ENCODE measurements at places on chromosomes 13 and 19.
A peak's percentile ranks its signal among the peaks of the same experiment; 100 is the strongest.

- no peak for DNase-seq
These were observed 648.0 kb downstream of the DACH1 start for GRCh38 chr13:71218960-71219359.

DNA sequence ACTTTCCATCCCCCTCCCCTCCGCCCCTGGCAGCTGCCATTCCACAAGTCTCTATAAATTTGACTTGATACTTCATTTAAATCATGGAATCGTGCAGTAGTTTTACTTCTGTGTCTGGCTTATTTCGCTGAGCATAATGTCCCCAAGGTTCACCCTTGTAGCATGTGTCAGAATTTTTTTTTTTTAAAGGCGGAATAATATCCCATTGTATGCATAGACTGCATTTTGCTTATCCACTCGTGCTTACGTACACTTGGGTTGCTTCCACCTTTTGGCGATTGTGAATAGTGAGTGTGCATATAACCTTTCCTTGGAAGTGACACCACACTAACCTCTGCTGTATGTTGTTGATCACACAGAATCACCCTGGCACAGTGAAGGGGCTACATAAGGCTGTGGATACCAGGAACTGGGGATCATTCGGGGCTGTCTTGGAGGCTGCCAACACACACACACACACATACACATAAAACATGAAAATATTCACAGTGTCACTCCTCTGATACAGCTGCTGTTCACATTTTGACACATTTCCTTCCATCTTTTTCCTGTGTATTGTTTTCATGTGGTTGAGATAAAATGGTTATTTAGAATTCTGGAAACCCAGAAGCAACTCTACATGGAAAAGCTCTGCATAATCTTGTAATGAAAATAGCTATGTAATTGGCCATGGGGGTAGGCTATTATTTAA lies 13.3 kb downstream of the ZNF71 start:
- DNase-seq: no peak

- no peak for DNase-seq
These were observed 63.3 kb downstream of the MBNL2 start for GRCh38 chr13:97285221-97285955.

DNA sequence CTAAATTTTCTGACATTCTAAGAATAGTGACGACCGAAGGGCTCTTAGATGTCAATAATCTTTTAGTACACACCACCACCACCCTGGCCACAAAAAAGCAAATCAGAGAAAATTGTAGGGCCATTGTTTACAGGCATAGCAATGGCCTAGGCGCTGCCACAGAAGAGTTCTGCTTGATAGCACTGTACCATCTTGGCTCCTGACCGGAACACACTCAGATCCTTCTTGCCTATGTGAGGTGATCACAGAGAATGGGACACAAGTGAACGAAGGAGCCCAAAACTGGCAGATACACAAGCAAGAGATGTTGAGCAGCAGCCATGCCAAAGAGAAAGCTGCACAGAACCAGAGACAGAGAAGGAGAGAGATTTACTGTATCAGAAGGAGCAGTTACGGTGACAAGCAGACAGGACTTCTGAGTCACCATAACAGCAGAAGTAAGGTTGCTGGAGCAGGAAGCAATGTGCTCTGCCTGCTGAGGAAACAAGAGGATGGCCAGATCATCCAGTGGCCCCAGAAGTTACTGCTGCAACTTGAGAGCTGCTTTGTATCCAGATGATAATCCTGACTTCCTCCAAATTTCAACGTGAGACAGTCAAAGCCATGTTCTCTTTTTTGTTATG lies 105.2 kb downstream of the SLITRK6 start:
- no peak for DNase-seq

DNA sequence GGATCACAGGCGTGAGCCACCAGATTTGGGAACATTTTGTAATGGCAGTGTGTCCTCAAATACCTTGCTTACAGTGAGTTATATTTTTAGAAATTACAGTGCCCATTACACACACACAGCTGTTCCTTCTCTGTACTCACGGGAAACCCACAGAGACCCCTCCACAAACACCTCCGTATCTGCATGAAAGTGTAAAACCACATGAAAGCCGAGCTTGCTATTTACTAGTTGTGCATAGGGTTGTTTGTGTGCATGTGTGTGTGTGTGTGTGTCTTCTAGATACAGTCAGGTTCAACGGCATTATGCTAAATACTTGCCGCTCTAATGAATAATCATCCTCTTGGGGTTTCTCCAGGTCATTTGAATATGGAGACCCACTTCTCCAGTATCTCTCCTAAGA lies 22.3 kb upstream of the LILRA2 start:
- DNase-seq: no peak

DNA sequence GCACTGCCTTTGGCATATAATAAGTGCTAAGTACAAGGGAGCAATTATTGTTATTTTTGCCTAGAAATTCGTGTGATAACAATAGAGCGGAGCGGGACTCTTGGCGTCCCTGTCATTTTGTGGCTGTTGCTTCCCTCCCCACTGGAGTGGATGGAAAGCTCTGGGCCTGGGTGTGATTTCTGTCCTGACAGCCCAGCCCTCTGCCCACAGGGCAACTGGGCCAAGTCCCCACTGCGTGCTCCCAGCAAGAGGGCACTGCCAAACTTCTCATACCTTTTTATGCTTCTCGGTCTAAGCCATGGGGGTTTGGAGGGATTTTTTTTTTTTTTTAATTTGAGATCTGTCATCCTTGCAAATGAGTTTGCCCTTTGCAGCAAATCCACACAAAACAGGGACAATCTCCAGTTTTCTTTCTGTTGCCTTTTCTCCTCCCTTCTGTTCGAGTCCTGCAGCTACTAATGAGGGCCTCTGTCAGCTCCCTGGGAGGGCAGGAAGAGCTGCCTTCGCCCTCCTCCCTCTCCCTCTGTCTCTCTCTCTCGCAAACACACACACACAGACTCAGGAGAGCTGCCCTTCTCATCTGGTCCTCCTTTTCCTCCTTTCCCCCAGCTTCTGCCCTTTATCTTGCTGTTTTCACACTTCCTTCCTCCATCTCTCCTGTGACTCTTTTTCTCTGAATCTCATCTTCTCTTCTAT lies 103.9 kb downstream of the DNAJC15 start:
- peak; percentile 41 for DNase-seq

GRCh38 chr13:48009284-48009683 lies 8.2 kb upstream of the SUCLA2 start:
- no peak for DNase-seq

DNA sequence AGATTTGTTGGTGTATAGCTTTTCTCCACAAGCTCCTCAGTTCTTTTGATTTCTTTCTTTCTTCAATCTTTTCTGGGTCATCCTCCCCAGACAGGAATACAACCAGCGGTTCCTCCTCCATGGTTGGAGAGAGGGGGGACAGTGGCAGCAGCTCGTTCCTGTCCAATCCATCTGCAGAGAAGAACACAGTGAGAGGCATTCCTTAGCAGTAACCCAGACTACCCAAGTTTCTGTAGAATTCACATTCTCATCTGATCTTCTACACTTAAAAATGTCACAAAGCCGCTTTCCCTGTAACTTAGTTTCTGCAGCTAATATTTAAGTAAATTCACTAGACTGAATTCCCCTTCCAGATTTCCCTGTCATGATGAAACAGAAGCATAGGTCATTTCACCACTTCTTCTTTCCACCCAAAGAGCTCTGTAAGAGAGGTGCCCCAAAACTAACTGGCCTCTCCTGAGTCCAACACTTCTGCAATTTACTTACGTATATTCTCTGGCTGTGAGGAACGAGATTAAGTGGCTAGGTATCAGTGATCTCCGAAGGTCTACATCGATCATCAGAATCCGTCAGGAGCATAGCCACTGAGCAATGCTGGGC lies 171.9 kb downstream of the TBC1D4 start:
- no peak for DNase-seq

GRCh38 chr19:56155124-56155687 lies 14.1 kb downstream of the ZNF444 start:
- DNase-seq: no peak

- DNase-seq: no peak
These were observed 697.5 kb downstream of the SLITRK1 start for GRCh38 chr13:83184819-83185218.

DNA sequence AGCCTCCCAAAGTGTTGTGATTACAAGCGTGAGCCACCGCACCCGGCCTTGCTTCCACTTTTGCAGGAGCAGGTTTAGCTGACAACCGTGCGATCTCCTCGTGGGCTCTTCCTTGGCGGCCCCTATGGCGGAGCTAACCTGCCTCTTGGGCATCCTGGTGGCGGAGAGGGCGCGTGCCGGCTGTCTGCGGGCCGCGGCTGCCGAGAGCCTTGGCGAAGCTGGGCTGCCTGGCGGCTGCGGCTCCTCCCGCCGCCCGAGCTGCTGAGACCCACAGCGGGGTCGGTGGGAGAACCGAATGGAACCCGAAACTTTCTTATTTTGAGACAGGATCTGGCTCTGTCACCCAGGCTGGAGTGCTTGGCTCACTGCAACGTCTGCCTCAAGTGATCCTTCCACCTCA lies 55.7 kb downstream of the NLRP12 start:
- no peak for DNase-seq

- DNase-seq: peak; percentile 93
These were observed 72.9 kb downstream of the ARHGEF7 start for GRCh38 chr13:111187960-111188541.

DNA sequence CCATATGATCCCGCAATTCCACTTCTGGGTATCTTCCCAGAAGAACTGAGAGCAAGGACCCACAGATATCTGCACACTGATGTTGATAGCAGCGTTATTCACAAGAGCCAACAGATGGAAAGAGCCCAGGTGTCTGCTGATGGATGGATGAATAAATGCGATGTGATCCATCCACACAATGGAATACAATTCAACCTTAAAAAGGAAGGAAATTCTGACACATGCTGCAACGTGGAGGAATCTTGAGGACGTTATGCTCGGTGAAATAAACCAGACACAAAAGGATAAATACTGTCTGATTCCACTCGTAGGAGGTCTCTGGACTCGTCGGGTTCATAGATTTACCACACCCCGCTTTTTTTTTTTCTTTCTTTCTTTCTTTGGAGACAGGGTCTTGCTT lies 21.8 kb downstream of the ARHGEF18 start:
- no peak for DNase-seq

DNA sequence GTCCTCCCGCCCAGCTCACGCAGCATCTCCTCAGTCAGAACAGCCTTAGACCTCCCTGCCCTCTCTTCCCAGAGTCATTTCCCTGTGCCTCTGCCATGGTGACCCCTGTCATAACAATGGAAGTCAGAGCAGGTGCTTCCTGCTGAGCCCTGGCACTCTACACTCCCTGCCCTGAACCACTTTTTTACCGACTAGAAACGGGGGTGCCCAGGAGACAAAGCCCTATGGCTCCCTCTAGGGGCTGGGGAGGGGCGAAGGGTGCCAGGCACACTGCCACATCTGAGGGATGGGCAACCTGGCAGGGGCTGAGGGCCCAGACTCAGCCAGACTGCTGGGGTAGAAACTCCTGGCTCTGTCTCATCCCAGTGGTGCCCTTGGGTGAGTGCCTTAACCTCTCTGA lies 16.4 kb downstream of the ZNF574 start:
- peak; percentile 68 for DNase-seq

GRCh38 chr13:97212004-97212403 lies 10.1 kb upstream of the MBNL2 start:
- DNase-seq: no peak

DNA sequence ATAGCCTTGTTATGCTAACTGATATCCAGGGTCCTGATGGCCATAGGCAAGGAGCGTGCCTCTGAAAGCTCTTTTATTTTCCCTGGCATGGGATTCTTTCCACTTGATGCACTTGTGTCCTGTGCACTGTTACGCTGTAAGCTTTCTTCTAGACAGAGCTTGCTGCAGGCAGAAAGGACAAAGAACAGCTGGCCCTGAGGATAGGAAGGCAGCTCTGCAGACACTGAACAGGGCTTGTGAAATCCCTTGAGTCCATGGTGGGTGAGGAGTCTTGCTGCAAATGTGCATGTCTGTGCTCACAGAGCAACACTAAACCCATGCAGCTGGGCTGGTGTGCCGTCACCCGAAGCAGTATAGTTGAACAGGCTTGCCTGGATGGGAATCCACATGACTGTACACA lies 126.6 kb downstream of the AKAP11 start:
- DNase-seq: no peak

- no peak for DNase-seq
These were observed 418.9 kb downstream of the KLF12 start for GRCh38 chr13:73715114-73715910.

DNA sequence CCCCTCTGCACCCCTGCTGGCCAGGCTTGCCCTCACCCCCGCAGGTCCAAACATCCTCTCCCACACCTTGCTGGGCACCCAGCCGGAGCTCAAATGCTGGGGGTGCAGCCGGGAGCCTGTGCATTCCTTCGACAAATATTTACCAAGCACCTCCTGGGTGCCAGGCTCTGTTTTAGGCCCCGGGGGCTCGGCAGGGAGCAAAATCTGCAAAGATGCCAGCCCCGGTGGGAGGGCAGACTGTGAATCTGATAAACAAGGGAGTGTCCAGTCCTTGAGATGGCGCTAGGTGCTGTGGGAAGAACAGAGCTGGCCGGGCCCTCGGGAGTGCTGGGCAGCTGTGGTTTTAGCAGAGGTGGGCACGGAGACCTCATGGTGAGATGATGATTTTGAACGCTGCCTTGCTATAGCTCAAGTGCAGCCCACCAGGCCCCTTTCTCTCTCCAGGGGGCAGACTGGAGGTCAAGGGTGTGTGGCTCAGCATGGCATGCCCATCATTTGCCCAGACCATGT lies 10.6 kb downstream of the NFIX start:
- DNase-seq: no peak

GRCh38 chr19:7254590-7254989 lies 39.6 kb downstream of the INSR start:
- no peak for DNase-seq

- DNase-seq: no peak
These were observed 46.1 kb downstream of the OXGR1 start for GRCh38 chr13:96948127-96948526.

DNA sequence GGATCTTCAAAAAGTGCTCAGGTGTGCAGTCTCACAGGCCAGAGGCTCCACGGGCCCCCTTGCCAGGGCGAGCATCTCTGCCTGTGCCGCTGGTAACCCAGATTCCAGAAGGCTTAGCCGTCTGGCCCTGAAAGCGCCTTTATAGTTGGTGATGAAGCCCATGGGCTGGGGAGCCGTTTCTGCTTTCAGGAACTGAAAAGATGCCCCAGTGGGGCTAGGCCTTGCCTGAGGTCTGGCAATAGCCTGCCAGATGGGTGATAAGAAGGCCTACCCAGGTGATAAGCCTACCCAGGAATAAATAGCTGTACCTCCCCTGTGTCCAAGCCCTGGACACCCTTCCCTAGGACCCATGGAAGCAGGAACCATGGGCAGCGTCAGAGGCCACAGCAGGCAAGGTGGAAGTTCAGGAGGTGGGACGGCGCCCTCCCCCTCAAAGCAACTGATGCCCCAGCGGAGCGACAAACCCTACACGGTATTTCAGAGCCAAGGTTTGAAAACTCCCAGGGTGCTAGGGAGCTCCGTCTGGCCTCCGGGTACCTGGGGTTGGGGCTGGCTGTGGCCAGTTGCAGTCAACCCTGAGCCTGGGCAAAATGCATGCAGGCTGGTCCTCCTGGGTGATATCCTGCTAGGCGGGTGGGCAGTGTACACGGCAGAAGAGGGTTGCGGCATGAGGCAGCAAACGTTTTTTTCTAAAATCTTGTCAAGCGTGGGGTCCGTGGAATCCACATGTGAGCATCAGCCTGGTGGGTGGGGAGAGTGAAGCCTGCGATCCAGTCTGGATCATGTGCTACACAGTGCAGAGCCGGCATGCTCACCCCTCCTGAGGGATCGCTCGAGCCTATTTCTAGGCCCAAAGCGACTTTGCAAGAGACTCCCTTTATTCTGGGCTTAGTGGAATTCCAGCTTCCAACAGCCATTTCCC lies 45.3 kb downstream of the ACTN4 start:
- DNase-seq: no peak
